ENCODE measurements at places on chromosomes 2 and 18.

GRCh38 chr2:85682378-85682777, 11.8 kb upstream of the GNLY start:
- no peak for DNase-seq

GRCh38 chr2:217105733-217106649, 246.1 kb upstream of the TNP1 start:
- no peak for DNase-seq

- DNase-seq, result no peak
These were observed 32.1 kb downstream of the RNMT start for GRCh38 chr18:13758622-13759021.

DNA sequence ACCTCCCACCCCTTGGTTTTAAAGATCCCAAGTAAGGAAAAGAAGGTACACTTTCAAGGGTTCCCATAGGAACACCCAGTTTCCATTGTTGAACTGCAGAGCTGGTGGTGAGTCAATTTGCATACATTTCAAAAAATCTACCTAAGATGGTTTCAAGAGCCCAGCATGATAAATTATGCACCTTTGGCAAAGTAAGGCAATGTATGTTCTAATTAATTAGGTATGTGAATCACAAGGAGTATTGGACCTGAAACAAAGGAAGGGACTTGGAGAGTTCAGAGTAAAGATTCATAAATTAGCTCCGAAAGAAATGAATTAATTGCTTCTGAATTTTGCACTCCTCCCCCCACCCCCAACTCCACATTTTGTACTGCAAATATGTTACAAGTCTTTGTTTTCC, 459.7 kb downstream of the LRATD1 start:
- no peak for DNase-seq

GRCh38 chr2:176830362-176830761, 382.2 kb upstream of the HNRNPA3 start:
- peak; percentile 10 for DNase-seq

DNA sequence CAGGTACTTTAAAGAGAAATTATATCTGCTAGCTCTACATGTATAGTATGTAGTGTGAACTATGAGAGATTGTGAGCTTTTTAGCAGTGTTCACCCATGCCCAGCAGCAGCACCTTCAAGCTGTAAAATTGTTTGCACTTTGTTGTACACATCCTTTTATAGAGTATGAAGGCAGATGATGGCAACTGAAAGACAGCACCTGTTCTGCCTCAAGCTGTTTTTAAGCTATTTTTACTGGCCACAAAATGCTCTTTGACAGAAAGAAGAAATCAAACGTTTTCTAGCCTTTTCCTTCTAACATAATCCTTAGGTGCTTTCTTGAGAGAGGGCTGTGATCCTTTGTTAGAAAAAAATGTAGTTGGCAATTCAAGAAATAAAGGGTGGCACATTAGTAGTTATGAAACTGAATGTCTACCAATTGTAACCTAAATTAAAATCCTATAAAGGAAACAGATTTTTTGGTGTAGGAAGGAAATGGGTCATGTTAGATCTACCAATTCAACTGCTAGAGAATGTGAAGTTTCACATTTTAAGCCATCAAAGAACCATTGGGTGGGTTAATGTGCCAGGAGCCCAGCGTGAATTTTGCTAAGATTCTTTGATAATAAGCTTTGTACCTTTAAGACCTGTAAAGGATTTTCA, 59.5 kb downstream of the R3HDM1 start:
- no peak for DNase-seq

GRCh38 chr2:241903121-241904010, 33.8 kb downstream of the RTP5 start:
- DNase-seq, result no peak

- no peak for DNase-seq
These were observed 23.2 kb downstream of the IL1B start for GRCh38 chr2:112813280-112813966.

- no peak for DNase-seq
These were observed 43.0 kb downstream of the MEMO1 start for GRCh38 chr2:31967790-31968189.

DNA sequence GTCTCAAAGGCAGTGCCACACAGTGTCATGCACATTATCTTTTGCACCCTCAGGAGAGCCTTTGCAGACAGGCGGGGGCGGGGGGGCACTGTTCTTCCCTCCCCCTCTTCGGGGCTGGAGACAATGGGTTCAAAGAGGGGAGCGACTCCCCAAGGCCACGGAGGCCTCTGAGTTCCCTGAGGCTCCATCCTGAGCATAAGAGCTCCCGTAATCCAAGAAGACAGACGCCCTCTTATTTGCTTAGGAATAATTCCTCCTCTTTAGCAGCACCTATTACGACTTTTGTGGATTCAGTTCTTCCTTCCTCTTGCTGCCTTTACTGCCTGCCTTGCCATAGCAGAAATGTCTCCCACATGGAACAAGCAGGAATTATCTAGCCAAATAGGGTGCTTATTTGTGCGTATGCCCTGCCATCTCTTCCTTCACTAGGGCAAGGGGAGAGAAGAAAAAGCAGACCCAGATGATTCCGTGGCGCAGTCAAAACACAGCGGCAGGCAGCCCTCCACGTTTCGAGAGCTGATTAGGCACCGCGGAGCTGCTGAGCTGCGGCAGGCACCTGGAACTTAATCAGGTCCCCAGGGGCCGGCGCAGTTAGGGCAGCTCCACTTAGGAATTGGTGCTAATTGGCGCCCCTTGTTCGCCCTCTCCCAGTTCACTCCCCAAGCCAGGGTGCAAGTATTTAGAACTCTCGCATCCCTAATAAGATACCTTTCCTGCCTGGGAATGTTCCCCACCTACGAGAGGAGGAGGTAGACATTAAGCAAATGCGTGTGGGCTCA, 233.4 kb upstream of the MYT1L start:
- DNase-seq, result no peak

Measured in nucleus accumbens (tissue), 56 donors.